ENCODE measurements at places on chromosomes 1 and 21.

DNA sequence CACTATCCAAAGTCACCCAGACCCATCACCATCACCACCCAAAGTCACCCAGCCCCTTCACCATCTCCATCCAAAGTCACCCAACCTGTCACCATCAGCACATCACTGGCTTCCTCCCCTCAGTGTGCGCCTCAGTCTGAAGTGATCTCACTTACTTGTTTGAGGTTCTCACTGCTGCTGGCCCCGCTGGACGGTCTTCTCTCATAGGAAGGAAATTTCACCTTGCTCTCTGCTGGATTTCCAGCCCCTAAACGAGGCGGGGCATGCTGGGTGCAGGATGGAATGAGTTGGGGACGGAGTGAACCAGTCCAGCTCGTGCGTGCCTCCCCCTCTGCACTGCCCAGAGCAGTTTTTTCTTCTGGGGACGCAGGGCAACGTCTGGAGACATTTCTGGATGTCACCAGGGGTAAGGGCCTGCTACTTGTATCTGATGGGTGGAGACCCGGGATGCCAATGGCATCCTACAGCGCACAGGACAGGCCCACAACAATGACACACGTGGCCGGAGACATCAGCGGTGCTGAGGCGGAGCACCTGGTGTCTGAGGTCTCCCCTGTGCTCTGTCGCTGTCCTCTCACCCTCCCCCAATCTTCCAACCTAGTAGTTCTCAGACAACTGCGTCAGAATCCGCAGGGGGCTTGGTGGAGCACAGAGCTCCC, 38.6 kb downstream of the PDE9A start:
- no peak for DNase-seq

DNA sequence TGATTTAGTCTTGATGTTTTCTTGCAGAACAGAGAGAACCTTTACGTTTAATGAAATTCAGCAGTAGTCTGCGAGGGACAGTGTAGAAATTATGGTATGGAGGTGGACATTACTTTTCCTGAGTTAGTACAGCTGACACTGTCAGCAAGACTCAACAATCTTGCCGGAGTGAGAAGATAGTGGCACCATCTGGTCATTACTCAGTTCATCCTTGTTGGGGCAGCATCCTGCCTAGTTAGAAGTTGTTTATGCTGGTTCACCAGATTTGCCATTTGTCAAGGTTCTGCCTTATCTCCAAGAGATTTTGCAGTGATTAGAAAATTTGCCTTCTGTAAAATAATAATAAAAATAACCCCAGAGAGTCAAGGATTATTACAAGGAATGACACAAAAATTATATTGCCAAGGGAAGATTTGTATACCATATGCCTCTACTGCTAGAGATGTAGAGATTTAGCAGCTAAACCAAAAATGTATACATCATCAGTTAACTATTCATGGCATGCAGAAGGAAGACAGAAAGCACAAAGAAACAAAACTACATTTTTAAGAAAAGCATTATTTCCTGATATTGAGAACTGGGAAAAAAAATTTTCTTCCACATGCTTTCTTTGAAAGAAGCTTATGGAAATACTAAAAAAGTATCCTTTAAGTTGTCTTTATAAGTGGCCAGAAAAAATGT, 1967.4 kb downstream of the NCAM2 start:
- no peak for DNase-seq

DNA sequence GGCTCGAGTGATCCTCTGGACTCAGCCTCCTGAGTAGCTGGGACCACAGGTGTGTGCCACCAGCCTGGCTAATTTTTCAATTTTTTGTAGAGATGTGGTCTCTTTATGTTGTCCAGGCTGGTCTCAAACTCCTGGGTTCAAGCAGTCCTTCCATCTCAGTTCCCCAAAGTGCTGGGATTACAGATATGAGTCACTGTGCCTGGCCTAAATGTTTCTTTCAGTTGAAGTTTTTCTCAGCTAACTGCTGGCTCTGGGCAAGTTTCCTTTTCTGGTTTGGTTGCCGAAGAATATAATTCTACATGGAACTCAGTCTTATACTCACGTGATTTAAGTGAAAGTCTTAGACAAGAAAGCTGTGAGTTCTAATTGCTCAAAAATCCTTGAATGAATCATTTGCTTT, 57.0 kb downstream of the SASS6 start:
- DNase-seq: no peak

DNA sequence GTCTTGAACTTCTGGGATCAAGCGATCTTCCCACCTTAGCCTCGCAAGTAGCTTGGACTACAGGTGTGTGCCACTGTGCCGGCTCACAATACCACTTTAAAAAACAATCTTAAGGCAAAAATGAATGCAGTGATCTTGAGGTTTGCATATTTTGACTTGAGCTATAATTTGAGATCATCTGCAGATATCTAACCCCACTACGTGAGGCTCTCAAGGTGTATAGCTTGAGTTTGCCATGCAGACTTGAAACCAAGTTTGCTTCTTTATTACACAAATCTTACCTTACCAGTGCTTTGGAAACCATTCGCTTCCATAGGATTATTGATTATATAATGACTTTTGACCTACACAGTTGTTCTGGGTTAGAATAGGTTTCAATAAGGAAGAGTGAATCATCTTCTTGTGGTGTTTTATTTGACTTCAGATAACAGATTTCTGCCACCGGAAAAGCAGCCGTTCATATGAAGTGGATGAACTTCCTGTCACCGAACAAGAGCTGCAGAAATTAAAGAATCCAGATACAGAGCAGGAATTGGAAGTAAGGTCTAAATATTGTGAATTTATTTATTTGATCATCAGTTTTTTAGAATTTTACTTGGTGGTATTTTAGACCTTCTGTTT, 155.1 kb downstream of the VPS13D start:
- DNase-seq: peak; percentile 7

DNA sequence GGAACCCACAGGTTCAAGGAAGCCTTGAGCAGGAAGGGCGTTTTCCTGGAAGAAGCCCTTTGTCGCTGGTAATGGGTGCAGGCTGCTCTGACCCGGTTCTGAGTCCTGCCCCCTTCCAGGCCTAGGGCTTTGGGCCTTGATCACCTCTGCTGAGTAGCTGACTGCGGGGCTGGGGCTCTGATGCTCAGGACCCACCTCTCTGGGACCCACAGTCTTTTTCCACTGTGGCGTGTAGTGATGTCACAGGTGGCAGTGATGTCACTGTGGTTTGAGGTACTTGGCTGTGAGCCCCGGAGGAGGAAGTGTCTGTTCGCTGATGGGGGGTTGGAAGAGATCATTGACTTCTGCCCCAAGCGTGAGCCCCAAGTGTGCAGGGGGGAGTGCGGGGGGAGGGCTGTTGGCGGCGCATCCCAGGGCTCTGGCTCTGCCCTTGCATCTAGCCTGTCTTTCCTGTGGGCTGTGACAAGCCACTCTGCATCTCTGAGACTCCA, 6.9 kb downstream of the TNFRSF1B start:
- peak; percentile 86 for DNase-seq

GRCh38 chr1:119611701-119612113, 36.4 kb downstream of the ZNF697 start:
- DNase-seq: peak; percentile 44

DNA sequence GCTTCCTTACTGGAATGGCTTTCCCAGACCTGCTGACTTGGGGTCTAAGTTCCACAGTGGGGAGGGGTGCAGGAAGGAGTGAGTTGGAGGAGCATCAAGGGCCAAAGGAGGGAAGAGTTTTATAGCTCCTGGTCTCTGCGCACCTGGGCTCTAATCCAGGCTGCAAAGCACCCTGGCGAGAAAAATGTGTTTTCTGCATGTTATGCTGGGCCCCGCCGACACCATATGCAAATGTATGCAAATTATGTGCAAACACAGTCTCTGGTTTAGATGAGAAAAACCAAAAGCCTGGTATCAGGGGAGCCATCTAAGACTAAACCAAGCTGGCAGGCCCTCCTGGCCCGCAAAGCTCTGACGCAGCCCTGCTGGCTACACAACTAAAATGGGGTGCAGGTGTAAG, 95.0 kb downstream of the VWA5B1 start:
- no peak for DNase-seq

GRCh38 chr1:57791497-57791896, 367.6 kb upstream of the DAB1 start:
- DNase-seq: no peak

GRCh38 chr1:232218955-232219865, 410.7 kb downstream of the SIPA1L2 start:
- DNase-seq: no peak

Data from activated naive CD4-positive, alpha-beta T cell treated with Interleukin-2 at 50 U/mL for 16 hours (primary cell).